ENCODE measurements at places on chromosomes 12 and 14. TPM values are rescaled to one million over a fixed set of nuclear protein-coding genes. Genes with fewer than 3 reads are reported as not detected.

The TMEM263 gene
- total RNA-seq: 62.4 TPM

The SPRYD4 gene
- 1.0 TPM for total RNA-seq

The TAS2R13 gene
- 2.8 TPM for total RNA-seq

The LHX5 gene
- not detected for total RNA-seq

The BATF gene
- not detected for total RNA-seq

The IFNG-AS1 gene
- not detected for total RNA-seq

The FLRT2 gene
- total RNA-seq: 12.1 TPM

The GLI1 gene
- total RNA-seq: 2.7 TPM

The HSPA2 gene
- 7.7 TPM for total RNA-seq

The TMEM179 gene
- total RNA-seq: not detected

The ZNF664 gene
- total RNA-seq: 19.8 TPM

The ATG14 gene
- total RNA-seq: 5.8 TPM

The DDN gene
- total RNA-seq: under 0.01 TPM

The CABP1 gene
- total RNA-seq: 0.88 TPM
